ENCODE measurements at places on chromosomes 7 and 10.
A peak's percentile ranks its signal among the peaks of the same experiment; 100 is the strongest.

- DNase-seq, result no peak
- no peaks in the 10 kb centered on the region for H3K27me3 ChIP-seq
- no peak overlapping the region for H3K4me3 ChIP-seq
- H3K4me1 ChIP-seq, result 0 out of 2 replicates have a peak, but pooled peaks cover 1% of the 10 kb centered on the region
Measured at GRCh38 chr10:120600871-120601649, 144.0 kb downstream of the PLPP4 start.

- H3K27me3 ChIP-seq, result no peaks in the 10 kb centered on the region
- no peak overlapping the region for H3K27ac ChIP-seq
- no peak overlapping the region for H3K4me3 ChIP-seq
- DNase-seq, result no peak
- H3K36me3 ChIP-seq, result no peaks in the 10 kb centered on the region
Measured at GRCh38 chr10:3666525-3667302, 118.3 kb downstream of the KLF6 start.

- no peak overlapping the region for H3K4me3 ChIP-seq
- peak; percentile 4 for DNase-seq
- H3K4me1 ChIP-seq, result peaks cover 1% of the 10 kb centered on the region
- H3K36me3 ChIP-seq, result no peaks in the 10 kb centered on the region
- H3K27me3 ChIP-seq, result no peaks in the 10 kb centered on the region
Measured at GRCh38 chr7:20267482-20267881, 50.3 kb upstream of the MACC1 start.

DNA sequence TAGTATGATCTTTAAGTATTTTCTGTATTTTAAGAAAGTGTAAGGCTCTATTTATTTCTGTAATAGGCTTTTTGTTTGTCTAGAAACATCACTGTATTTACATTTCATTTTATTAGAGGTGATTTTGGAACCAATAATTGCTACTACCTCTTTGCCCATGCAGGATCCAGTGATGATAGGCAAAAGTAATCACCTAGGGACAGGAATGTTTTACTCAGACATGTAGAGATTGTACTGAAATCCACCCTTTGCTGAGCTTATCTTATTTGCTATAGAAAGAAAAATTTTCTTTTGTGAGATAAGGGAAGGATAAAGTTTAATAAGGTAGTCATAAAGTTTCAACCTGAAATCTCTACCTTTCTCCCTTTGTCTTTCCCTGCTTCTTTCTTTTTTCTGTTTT is 73.5 kb downstream of the MKLN1 start:
- no peaks in the 10 kb centered on the region for H3K27me3 ChIP-seq
- no peak overlapping the region for H3K4me3 ChIP-seq
- H3K36me3 ChIP-seq, result no peaks in the 10 kb centered on the region
- no peak overlapping the region for H3K27ac ChIP-seq

- H3K4me3 ChIP-seq, result no peak overlapping the region
- H3K27me3 ChIP-seq, result no peaks in the 10 kb centered on the region
- H3K36me3 ChIP-seq, result no peaks in the 10 kb centered on the region
- no peak for DNase-seq
Measured at GRCh38 chr7:8094164-8095140, 125.9 kb downstream of the GLCCI1 start.

DNA sequence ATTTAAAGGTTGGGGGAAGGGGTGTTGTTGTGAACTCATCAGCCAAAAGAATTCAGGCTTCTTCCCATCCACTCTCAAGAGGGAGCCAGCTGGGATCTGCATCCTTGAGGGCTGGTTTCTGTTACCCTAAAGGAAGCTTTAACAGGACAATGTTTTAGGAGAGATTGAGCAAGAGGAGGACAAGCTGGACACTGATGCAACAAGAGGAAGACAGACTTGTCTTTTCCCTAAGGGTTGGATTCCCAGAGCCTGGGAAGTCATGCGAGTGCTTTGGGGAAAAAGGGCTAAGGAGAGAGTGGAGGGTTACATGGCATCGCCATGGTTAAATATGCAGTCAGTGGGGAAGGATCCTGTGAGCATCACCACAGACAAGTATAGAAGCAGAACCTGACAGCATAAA is 47.6 kb upstream of the PDE1C start:
- H3K4me3 ChIP-seq, result no peak overlapping the region
- H3K27me3 ChIP-seq, result no peaks in the 10 kb centered on the region
- DNase-seq, result no peak
- H3K27ac ChIP-seq, result no peak overlapping the region

- no peaks in the 10 kb centered on the region for H3K27me3 ChIP-seq
- H3K27ac ChIP-seq, result no peak overlapping the region
- no peak overlapping the region for H3K4me3 ChIP-seq
- no peaks in the 10 kb centered on the region for H3K36me3 ChIP-seq
- no peak for DNase-seq
- peaks cover 5% of the 10 kb centered on the region for H3K4me1 ChIP-seq
Measured at GRCh38 chr7:96589038-96589437, 120.6 kb downstream of the SEM1 start.

- DNase-seq, result no peak
- H3K27ac ChIP-seq, result no peak overlapping the region
- H3K36me3 ChIP-seq, result no peaks in the 10 kb centered on the region
- no peaks in the 10 kb centered on the region for H3K27me3 ChIP-seq
- no peak overlapping the region for H3K4me3 ChIP-seq
- H3K4me1 ChIP-seq, result peaks cover 6% of the 10 kb centered on the region
Measured at GRCh38 chr7:76392531-76393115, 16.9 kb downstream of the SSC4D start.

Data from iPS DF 6.9 (cell line).